Upper lobe of left lung (tissue), 6 donors: ENCODE measurements at places on chromosomes 1 and 21. TPM values are rescaled to one million over a fixed set of nuclear protein-coding genes. Genes with fewer than 3 reads are reported as not detected.
A peak's percentile ranks its signal among the peaks of the same experiment; 100 is the strongest.

MUL1 gene
- total RNA-seq = 29.5 TPM

TIAM1 gene
- total RNA-seq = 19.9 TPM

OR10J1 gene
- not detected for total RNA-seq

OR6K6 gene
- total RNA-seq = not detected

RGS5 gene
- 46.1 TPM for total RNA-seq

DNA sequence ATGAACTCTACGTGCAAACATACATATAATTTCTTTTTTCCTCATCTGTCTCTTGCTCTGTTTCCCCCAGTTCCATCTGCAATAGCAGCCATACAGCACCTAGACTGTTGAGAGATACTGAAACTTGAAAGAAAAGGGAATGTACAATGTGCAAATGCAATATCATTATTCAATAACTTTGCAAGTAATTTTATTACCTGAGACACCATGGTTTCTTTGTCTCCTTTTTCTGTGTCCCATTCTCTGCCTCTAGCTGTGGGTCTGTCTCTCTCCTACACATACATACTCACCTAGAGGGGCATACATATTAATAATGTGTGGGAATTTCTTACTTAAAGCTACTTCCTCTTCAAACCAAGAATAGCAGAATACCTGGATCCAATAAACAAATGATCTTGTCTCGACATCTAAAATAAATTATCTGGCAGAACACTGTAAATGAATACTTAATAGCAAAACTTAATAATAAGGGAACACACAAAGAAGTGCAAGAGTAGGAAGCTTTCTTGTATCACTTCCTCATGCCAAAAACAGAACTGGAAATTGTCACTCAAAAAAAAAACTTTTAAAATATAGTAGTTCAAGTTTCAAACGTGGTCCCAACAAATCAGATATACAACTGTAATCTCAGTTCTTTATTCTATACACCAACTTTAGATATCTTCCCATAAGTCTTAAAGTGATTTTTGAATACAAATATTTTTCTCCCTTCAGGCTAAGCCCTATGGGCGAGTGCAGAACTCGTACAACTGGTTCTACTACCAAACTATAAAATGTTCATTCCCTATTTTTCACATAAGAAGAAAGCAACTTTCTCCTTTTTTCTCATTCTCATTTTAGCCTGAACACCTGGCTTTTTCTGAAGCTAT lies 194.6 kb downstream of the NRIP1 start:
- no peak overlapping the region for H3K27ac ChIP-seq
- no peak for DNase-seq
- H3K27me3 ChIP-seq = no peaks in the 10 kb centered on the region
- no peak overlapping the region for H3K4me3 ChIP-seq

- DNase-seq = peak; percentile 19
- H3K4me1 ChIP-seq = peaks cover 20% of the 10 kb centered on the region
- H3K4me3 ChIP-seq = peak overlapping the region; percentile 25
- peak overlapping the region; percentile 83 for H3K27ac ChIP-seq
- no peaks in the 10 kb centered on the region for H3K36me3 ChIP-seq
- H3K27me3 ChIP-seq = no peaks in the 10 kb centered on the region
Observed at GRCh38 chr1:149849947-149850360, 49.4 kb upstream of the BOLA1 start.

DNA sequence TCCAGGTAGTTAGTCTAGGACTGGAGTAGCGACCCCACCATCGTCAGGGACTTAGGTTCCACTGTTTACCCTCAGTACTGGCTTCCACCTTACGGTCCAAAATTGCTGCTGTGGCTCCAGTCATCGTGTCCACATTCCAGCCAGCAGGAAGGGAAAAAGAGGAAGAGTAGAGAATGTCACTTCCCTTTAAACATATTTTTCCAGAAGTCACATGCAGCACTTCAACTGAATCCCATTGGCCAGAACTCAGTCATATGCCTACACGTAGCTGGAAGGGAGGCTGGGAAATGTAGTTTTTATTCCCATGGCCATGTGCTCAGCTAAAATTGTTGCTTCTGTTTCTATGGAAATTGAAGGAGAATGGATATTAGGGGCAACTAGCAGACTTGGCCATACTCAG lies 84.1 kb upstream of the SELENON start:
- no peaks in the 10 kb centered on the region for H3K27me3 ChIP-seq
- DNase-seq = no peak
- H3K27ac ChIP-seq = no peak overlapping the region
- no peak overlapping the region for H3K4me3 ChIP-seq
- H3K36me3 ChIP-seq = no peaks in the 10 kb centered on the region

GRCh38 chr1:7616076-7616832 lies 154.8 kb upstream of the VAMP3 start:
- no peaks in the 10 kb centered on the region for H3K36me3 ChIP-seq
- H3K4me1 ChIP-seq = no peaks in the 10 kb centered on the region
- DNase-seq = peak; percentile 38
- H3K27ac ChIP-seq = no peak overlapping the region
- H3K4me3 ChIP-seq = no peak overlapping the region

DNA sequence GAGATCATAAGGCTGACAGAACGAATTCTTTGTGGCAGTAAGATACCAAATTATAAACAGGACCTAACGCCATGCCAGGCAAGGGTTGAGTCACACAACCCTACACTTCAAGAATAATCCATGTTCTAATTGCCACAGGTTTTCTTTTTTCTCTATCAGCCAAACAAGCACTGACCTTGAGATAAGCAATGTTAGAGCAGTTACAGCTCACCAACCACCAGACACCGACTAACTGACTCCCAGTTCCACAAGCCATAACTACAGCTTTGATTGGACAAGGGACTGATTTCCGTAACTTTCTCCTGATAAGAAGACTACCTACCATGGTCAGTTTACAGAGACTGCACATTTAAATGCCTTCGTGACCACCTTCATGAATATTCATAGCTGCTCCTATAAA lies 149.6 kb downstream of the PTPRU start:
- H3K4me3 ChIP-seq = no peak overlapping the region
- no peaks in the 10 kb centered on the region for H3K36me3 ChIP-seq
- no peaks in the 10 kb centered on the region for H3K4me1 ChIP-seq
- H3K27me3 ChIP-seq = no peaks in the 10 kb centered on the region
- DNase-seq = no peak

GRCh38 chr1:58454385-58454784 lies 92.1 kb downstream of the OMA1 start:
- DNase-seq = peak; percentile 39
- H3K4me3 ChIP-seq = no peak overlapping the region
- H3K36me3 ChIP-seq = no peaks in the 10 kb centered on the region

GRCh38 chr1:55833529-55834091 lies 618.4 kb upstream of the USP24 start:
- no peaks in the 10 kb centered on the region for H3K27me3 ChIP-seq
- H3K4me1 ChIP-seq = no peaks in the 10 kb centered on the region
- no peaks in the 10 kb centered on the region for H3K36me3 ChIP-seq
- no peak for DNase-seq
